ENCODE measurements at places on chromosomes 6 and 20. TPM values are rescaled to one million over a fixed set of nuclear protein-coding genes. Genes with fewer than 3 reads are reported as not detected.
A peak's percentile ranks its signal among the peaks of the same experiment; 100 is the strongest.

- peaks cover 10% of the 10 kb centered on the region for H3K4me1 ChIP-seq
- peaks cover 59% of the 10 kb centered on the region for H3K27me3 ChIP-seq
- DNase-seq = no peak
- H3K4me3 ChIP-seq = no peak overlapping the region
- no peak overlapping the region for H3K27ac ChIP-seq
Observed at GRCh38 chr6:169795196-169795595, 43.8 kb downstream of the ERMARD start.

GRCh38 chr6:89613790-89614189 lies 24.8 kb downstream of the LYRM2 start:
- H3K27me3 ChIP-seq = no peaks in the 10 kb centered on the region
- H3K4me3 ChIP-seq = no peak overlapping the region
- DNase-seq = no peak
- no peak overlapping the region for H3K27ac ChIP-seq
- H3K36me3 ChIP-seq = no peaks in the 10 kb centered on the region

The PLN gene
- total RNA-seq = not detected

DNA sequence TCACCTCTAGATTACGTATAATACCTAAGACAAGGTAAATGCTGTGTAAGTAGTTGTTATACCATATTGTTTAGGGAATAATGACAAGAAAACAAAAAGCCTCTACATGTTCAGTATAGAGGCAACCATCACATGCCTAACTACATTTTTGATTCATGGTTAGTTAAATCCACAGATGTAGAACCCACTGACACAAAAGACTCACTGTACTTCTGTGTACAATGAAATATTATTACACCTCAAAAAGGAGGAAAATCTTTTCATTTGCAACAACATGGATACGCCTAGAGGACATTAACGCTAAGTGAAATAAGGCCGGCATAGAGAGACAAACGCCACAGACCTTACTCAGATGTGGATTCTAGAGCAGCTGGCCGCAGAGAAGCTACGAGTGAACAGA lies 50.5 kb downstream of the NINL start:
- H3K36me3 ChIP-seq = peaks cover 5% of the 10 kb centered on the region
- DNase-seq = no peak
- H3K4me3 ChIP-seq = no peak overlapping the region

- no peak overlapping the region for H3K4me3 ChIP-seq
- H3K27ac ChIP-seq = peak overlapping the region; percentile 97
- DNase-seq = no peak
Observed at GRCh38 chr6:151689499-151690201, 117.8 kb upstream of the ESR1 start.

- H3K4me3 ChIP-seq = no peak within 1 kb of the TSS
- peaks cover 36% of the 10 kb centered on the region for H3K27me3 ChIP-seq
- H3K27ac ChIP-seq = no peak within 1 kb of the TSS
- H3K4me1 ChIP-seq = no peaks in the 10 kb centered on the region
- no peak for DNase-seq
Observed at GRCh38 chr6:44342489-44342888, at the start of gene SPATS1. SPATS1 (plus strand) TSS chr6:44342650; CDS start chr6:44343096, 446 bp downstream.

GRCh38 chr6:149924933-149925252 lies 2.0 kb upstream of the RAET1G start:
- no peaks in the 10 kb centered on the region for H3K36me3 ChIP-seq
- no peak overlapping the region for H3K4me3 ChIP-seq
- H3K27me3 ChIP-seq = peaks cover 94% of the 10 kb centered on the region
- no peak for DNase-seq
- H3K4me1 ChIP-seq = peaks cover 15% of the 10 kb centered on the region

GRCh38 chr6:13076575-13076974 lies 251.8 kb downstream of the TBC1D7 start:
- peaks cover 31% of the 10 kb centered on the region for H3K27me3 ChIP-seq
- H3K4me3 ChIP-seq = no peak overlapping the region
- no peaks in the 10 kb centered on the region for H3K4me1 ChIP-seq
- no peak for DNase-seq
- no peaks in the 10 kb centered on the region for H3K36me3 ChIP-seq

GRCh38 chr20:7770046-7770445 lies 170.2 kb downstream of the HAO1 start:
- H3K4me1 ChIP-seq = no peaks in the 10 kb centered on the region
- no peak overlapping the region for H3K27ac ChIP-seq
- H3K27me3 ChIP-seq = no peaks in the 10 kb centered on the region

The NR2E1 gene
- total RNA-seq = not detected

The KATNA1 gene
- 26.1 TPM for total RNA-seq

GRCh38 chr6:140932909-140933308 lies 1199.8 kb upstream of the GJE1 start:
- H3K36me3 ChIP-seq = no peaks in the 10 kb centered on the region
- no peaks in the 10 kb centered on the region for H3K27me3 ChIP-seq
- no peaks in the 10 kb centered on the region for H3K4me1 ChIP-seq

GRCh38 chr6:155273431-155273830 lies 9.6 kb downstream of the CLDN20 start:
- H3K4me1 ChIP-seq = peaks cover 4% of the 10 kb centered on the region
- no peaks in the 10 kb centered on the region for H3K36me3 ChIP-seq
- H3K27ac ChIP-seq = peak overlapping the region; percentile 32

DNA sequence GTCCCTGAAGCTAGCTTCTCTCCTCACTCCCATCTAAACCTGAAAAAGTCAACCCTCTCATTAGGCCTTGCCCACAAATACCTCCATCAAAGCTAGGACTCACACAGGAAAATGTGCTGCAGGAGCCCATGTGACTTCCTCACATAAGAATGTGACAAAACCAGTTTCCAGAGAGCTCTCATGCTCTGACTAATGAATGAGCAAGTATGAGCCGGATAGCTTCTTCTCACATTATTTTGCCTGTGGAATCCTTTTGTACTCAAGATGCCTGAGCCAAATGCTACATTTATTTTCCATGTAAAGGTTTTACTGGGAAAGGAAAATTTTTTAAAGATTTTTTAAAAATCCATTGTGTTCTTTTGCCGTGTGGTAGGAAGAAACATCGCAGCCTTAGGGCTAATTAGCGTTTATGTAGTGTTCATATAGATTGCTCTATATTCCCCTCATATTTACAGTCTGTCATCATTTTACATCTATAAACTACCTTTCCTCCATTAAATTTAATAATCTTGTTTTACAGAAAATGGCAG lies 68.6 kb upstream of the CCN6 start:
- H3K36me3 ChIP-seq = no peaks in the 10 kb centered on the region
- peaks cover 54% of the 10 kb centered on the region for H3K4me1 ChIP-seq
- H3K4me3 ChIP-seq = peak overlapping the region; percentile 44
- peak; percentile 65 for DNase-seq
- no peaks in the 10 kb centered on the region for H3K27me3 ChIP-seq
- H3K27ac ChIP-seq = peak overlapping the region; percentile 77

DNA sequence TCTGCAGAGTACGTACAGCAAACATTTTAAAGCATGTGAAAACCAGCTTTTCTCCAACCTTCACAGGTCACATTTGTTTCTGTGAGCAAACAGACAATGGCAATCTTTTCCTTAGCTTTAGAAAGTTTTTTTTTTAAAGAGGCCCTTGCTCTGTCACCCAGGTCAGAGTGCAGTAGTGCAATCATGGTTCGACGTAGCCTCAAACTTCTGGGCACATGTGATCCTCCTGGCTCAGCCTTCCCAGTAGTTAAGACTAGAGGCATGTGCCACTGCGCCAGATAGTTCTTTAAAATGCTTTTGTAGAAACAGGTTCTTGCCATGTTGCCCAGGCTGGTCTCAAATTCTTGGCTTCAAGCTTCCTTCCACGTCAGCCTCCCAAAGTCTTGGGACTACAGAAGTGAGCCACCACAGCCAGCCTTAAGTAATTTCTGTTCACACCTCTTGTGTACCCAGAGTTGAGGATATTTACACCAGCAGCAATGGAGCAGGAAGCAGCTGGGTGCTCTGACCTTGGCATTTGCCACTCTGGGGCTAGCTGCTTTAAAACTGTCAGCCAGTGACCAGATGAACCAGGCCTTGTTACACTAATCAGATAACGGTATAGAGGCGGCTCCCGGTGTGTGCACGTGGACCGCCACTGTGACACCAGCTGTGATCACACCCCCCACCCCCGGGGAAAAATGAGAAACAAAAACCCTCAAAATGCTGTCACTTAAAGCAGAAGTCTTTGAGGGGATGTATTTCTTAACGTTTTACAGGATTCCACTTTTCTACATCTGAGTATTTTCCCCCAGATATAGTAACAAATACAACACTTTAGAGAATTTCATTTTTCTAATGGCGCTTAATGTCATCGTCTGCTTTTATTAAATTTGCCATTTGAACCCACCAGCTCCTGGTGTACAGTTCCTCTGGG lies 71.3 kb downstream of the AKAP12 start:
- H3K27ac ChIP-seq = no peak overlapping the region
- H3K4me1 ChIP-seq = no peaks in the 10 kb centered on the region
- H3K4me3 ChIP-seq = no peak overlapping the region
- H3K36me3 ChIP-seq = peaks cover 5% of the 10 kb centered on the region
- DNase-seq = no peak
- H3K27me3 ChIP-seq = peaks cover 8% of the 10 kb centered on the region

DNA sequence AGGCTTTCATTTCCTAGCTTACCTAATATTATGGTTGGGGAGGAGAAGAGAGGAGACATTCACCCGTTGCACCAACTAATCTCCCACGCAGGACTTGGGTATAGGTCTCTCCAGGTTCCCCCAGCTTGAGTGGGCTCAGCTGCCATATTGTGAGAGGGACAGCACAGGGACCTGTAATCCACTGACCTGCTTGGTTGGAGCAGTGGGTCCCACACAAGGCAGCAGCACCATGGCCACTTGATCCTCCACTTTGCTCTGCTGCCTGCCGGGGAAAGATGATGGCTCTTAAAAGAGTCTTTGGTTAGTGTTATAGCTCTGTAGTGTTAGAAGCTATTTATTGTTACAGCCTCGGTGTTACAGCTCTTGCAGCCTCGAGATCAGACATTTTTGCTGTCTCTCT lies 22.5 kb upstream of the ECHDC1 start:
- peaks cover 4% of the 10 kb centered on the region for H3K36me3 ChIP-seq
- H3K4me3 ChIP-seq = no peak overlapping the region
- H3K4me1 ChIP-seq = peaks cover 5% of the 10 kb centered on the region
- H3K27me3 ChIP-seq = peaks cover 9% of the 10 kb centered on the region

The COX7A2 gene
- total RNA-seq = 521 TPM

DNA sequence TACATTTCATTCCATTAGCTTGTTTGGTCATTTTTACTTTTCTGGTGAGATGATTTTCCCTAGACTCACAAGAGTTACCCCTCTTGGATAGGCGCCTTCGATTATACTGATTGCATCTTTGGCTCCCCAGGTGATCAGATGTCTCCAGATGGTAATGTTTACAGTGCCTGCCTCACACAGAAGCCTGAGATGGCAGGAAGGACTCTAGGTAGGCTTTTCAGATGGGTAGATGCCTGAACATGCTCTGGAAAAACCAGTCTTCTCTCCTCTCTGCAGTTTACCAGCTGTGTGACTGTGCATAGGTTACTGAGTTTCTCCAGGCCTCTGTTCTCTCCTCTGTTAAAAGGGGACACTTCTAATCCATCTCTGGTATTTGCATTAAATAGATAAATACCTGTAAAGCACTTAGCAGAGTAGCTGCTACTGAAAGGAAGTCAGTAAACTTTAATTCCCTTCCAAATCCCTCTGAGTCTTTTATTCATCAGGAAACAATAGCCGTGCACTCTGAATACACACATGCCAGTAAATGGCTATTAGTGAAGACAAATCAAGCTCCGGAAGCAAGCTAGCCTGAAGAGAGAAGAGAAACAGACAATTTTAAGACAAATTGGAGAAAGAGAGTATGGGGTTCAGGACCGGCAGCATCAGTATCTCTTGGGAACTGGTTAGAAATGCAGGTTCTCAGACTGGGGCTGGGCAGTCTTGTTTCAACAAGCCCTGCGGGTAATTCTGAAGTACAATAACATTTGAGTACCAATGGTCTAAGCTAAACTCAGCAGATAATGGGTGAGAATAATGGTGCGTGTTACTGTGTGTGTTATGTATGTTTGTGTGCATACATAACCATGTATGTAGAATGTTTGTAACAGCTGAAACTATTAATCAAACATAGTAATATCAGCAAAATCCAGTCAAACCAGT lies 139.4 kb downstream of the UST start:
- no peak overlapping the region for H3K4me3 ChIP-seq
- DNase-seq = no peak
- H3K27ac ChIP-seq = no peak overlapping the region
- H3K4me1 ChIP-seq = peaks cover 14% of the 10 kb centered on the region
- H3K36me3 ChIP-seq = no peaks in the 10 kb centered on the region

GRCh38 chr6:136524339-136524935 lies 25.8 kb downstream of the MAP7 start:
- no peaks in the 10 kb centered on the region for H3K36me3 ChIP-seq
- peaks cover 8% of the 10 kb centered on the region for H3K4me1 ChIP-seq
- H3K27me3 ChIP-seq = peaks cover 30% of the 10 kb centered on the region
- no peak for DNase-seq

The PTPRT gene
- total RNA-seq = not detected

GRCh38 chr6:144181639-144182038 lies 31.3 kb downstream of the STX11 start:
- DNase-seq = no peak
- H3K36me3 ChIP-seq = peaks cover 22% of the 10 kb centered on the region
- H3K27me3 ChIP-seq = no peaks in the 10 kb centered on the region
- H3K27ac ChIP-seq = peak overlapping the region; percentile 42

The PGC gene
- total RNA-seq = not detected

GRCh38 chr6:139483079-139483478 lies 108.6 kb upstream of the CITED2 start:
- no peaks in the 10 kb centered on the region for H3K4me1 ChIP-seq
- no peaks in the 10 kb centered on the region for H3K36me3 ChIP-seq
- no peak overlapping the region for H3K4me3 ChIP-seq
- peaks cover 10% of the 10 kb centered on the region for H3K27me3 ChIP-seq
- no peak for DNase-seq

The ENPP3 gene
- 0.81 TPM for total RNA-seq

The CCM2L gene
- total RNA-seq = not detected

- H3K4me1 ChIP-seq = peaks cover 4% of the 10 kb centered on the region
- H3K27me3 ChIP-seq = peaks cover 3% of the 10 kb centered on the region
- H3K4me3 ChIP-seq = no peak overlapping the region
- H3K27ac ChIP-seq = no peak overlapping the region
- DNase-seq = no peak
Observed at GRCh38 chr6:90226257-90226656, 70.4 kb downstream of the BACH2 start.

The NTSR1 gene
- not detected for total RNA-seq

GRCh38 chr20:41147767-41148191 lies 10.4 kb downstream of the PLCG1 start:
- DNase-seq = peak; percentile 57
- no peaks in the 10 kb centered on the region for H3K27me3 ChIP-seq
- no peaks in the 10 kb centered on the region for H3K36me3 ChIP-seq
- H3K4me3 ChIP-seq = no peak overlapping the region
- peaks cover 69% of the 10 kb centered on the region for H3K4me1 ChIP-seq

DNA sequence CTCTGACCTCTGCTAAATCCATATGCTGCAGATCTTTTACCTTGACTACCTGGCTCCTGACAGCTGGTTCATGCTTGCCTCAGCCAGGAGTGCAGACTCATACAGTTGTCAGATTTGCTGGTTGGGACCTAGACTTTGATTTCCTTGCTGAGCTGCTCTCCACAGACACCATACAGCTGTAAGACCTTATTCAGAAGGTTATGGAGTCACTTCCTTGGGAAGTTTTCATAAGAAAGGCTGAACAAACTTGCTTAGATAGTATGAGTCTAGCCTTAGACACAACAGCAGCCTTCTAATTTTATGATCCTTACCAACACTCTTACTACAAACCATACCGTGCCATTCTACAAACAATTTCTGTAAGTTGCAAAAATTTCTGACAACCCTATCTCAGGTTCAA lies 102.9 kb downstream of the EDN1 start:
- H3K36me3 ChIP-seq = no peaks in the 10 kb centered on the region
- no peak overlapping the region for H3K27ac ChIP-seq
- DNase-seq = no peak

- H3K36me3 ChIP-seq = no peaks in the 10 kb centered on the region
- no peak overlapping the region for H3K4me3 ChIP-seq
- no peak overlapping the region for H3K27ac ChIP-seq
Observed at GRCh38 chr20:44768256-44768655, 22.6 kb downstream of the KCNK15 start.

The PRPH2 gene
- 0.10 TPM for total RNA-seq

The WFDC5 gene
- not detected for total RNA-seq
